Activated T-cell treated with anti-CD3 and anti-CD28 coated beads, Interleukin-2, amount 50 U/mL, for 72 hours (primary cell): ENCODE measurements at places on chromosomes 6 and 20. TPM values are rescaled to one million over a fixed set of nuclear protein-coding genes. Genes with fewer than 3 reads are reported as not detected.

CST7 gene
- total RNA-seq: 174 TPM

- no peak for DNase-seq
Measured at GRCh38 chr6:84182001-84182400, 45.4 kb downstream of the CEP162 start.

- no peak for DNase-seq
Measured at GRCh38 chr6:4313044-4313686, 177.8 kb upstream of the ECI2 start.

ARMC12 gene
- 4.5 TPM for total RNA-seq

GRCh38 chr6:147001621-147002020 lies 202.6 kb upstream of the STXBP5 start:
- no peak for DNase-seq

DZANK1 gene
- 3.0 TPM for total RNA-seq

ABHD16B gene
- not detected for total RNA-seq

GLP1R gene
- 2.1 TPM for total RNA-seq

ZBP1 gene
- total RNA-seq: 1.6 TPM

- DNase-seq: no peak
Measured at GRCh38 chr6:1379788-1380147, 9.6 kb upstream of the FOXF2 start.

GRCh38 chr20:34768096-34768495 lies 57.4 kb downstream of the NCOA6 start:
- DNase-seq: no peak

- DNase-seq: no peak
Measured at GRCh38 chr20:6579417-6579816, 188.1 kb upstream of the BMP2 start.

DNA sequence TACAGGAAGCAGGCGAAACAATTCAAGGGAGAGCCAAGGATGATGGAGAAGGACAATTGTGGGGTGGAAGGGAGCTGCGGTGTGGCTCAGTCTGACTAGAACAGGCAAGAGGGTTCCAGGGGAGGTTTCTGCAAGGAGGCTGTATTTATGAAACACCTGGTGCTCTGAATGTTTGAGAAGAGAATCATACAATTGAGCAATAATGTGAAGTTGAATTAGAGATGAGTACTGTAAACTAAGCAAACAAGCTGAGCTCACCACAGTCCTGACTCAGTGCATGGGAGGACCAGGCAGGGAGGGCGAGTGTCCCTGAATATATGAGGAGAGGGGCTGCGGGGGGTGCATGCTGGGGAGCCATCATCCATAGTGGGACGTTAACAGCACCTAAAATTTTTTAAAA lies 279.7 kb downstream of the KIF16B start:
- DNase-seq: no peak

EYS gene
- not detected for total RNA-seq

DNA sequence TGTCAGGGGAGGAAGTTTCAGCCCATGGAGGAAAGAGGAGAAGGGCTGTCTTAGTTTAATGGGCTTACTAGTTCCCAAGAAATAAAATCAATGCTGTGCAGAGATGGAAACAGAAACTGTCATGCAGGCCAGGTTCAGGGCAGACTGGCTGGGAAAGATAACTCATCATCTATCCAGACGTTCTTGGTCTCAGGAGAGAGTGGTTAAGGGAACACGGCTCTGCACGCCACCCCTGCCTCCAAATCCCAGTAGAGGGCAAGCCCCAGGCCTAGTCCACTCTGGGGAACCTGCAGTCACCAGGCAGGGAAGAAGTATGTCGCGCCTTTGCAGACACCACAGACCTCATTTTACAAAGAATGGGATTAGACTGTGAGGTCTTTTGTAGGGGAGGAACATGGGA lies 12.5 kb downstream of the ALDH8A1 start:
- DNase-seq: no peak

- no peak for DNase-seq
Measured at GRCh38 chr6:53707108-53707897, 41.7 kb upstream of the KLHL31 start.
